Uterus (tissue), 4 donors: ENCODE measurements at places on chromosomes 3 and 15.

- DNase-seq, result no peak
Measured at GRCh38 chr15:36642311-36642710, 62.9 kb downstream of the CDIN1 start.

DNA sequence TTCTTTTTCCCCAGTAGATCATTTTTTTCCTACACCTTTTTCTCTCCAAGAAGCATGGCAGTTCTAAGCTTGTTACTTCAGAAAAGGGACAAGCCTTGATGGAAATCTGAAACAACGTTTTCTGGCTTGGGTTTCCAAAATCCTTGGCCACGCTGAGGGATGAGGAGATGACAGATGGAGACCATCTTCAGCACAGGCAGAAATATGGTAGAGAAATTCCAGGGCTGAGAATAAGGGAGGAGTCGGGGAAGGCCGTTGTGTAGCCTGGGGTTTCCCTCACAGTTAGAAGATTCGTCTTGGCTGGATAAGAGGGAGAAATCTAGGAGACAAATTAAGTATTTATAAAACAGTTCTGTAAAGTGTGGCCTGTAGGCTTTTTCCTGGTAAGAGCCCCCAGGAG lies 33.9 kb upstream of the STT3B start:
- no peak for DNase-seq

- no peak for DNase-seq
Measured at GRCh38 chr15:74897300-74897701, 7.5 kb downstream of the MPI start.

DNA sequence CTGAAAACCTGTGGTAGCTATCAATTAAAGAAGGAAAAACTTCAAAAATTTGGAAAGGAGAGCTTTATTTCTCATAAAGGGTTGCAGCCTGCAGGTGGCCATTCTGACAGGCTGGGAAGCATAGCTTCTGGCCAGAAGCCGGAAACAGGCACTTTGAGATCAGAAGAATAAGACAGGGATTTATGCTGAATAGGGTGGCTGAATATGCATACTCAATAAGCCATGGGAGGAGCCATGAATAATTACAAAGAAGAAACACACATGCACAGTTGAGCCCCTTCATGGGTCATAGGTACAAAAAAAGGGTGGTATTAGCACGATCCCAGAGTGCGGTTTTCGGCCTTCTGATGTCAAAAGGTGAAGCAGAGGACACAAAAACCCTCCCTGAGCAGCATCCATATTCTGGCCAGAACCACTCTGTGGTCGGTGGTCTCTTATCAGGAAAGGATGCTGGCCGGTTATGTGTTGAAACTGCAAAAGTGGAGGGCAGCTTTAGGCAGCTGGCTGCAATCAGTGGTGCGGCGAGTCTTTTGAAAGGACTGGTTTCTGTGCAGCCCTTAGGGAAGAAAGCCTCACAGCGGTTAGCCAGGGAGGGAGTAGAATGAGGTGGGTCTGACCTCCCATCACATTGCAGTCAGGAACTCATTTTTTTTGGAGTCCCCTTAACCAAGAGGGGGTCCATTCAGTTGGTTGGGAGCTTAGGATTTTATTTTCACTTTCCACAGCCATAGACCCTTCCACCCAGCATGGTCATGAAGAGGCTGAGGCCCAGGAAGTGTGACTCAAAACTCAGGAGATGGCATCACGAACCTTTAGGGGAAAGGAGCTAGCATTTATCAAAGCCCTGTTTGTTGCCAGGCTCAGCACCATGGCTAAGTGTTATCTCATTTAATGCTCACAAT lies 34.7 kb upstream of the CCDC174 start:
- no peak for DNase-seq

GRCh38 chr3:134666466-134666865 lies 15.6 kb upstream of the KY start:
- no peak for DNase-seq

- DNase-seq, result no peak
Measured at GRCh38 chr3:18149935-18150334, 275.2 kb downstream of the SATB1 start.

GRCh38 chr3:150789451-150789850 lies 26.5 kb upstream of the SIAH2 start:
- DNase-seq, result no peak

GRCh38 chr3:132652640-132653270 lies 6.9 kb downstream of the ACAD11 start:
- DNase-seq, result no peak

DNA sequence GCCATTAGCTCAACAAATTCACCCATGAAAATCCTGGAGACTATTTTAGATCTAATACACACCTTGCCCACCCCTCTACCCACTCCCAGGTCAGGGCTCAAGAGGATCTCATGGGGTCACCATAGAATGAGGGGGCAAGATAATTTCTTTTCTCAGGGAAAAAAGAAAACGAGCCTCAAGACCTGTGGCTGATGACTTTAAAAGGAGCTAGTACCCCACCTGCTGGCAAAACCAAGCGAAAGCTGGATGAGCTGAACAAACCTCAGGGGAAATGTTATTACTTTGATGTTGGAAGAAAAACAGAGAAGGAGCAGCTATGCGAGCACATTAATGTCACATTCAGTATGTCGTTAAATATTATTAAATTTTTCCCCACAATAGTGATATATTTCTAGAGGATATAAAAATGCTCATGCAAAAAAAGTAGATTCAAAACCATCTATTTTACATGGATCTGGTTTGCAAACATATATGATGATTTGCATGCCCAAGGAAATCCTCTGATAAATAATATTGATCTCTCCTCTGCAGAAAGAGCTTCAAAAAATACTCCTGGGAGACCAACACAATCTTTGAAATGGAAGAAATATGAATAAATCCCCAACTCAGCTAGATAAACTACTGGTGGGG lies 37.7 kb downstream of the PLD1 start:
- peak; percentile 53 for DNase-seq

- peak; percentile 59 for DNase-seq
Measured at GRCh38 chr3:38479431-38480092, 16.6 kb upstream of the EXOG start.

DNA sequence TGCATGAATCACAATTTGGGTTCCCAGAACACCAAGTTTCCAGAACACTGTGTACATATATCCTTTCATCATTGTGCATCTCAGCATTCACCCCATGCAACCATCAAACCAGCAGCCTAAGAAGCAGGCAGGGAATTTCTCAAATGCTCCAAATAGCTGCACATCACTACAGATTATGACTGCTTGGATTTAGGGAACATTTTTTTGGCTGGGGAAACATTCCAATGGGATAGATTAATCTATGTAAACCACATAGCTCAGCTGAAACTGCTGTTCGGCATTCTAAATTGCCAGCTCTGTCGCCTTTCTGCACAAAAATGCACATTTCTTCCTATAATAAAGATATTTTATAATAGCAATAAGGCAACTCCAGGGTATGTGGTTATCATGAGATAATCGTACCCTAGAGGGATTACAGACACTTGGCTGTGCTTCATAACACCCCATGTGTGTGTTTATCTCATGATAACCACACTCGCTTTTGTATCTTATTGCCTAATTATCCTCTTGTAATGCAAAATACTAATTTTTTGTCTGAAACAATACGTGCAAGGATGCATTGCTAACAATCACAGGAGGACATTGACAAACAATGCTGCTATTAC lies 483.7 kb upstream of the DPH6 start:
- DNase-seq, result no peak

DNA sequence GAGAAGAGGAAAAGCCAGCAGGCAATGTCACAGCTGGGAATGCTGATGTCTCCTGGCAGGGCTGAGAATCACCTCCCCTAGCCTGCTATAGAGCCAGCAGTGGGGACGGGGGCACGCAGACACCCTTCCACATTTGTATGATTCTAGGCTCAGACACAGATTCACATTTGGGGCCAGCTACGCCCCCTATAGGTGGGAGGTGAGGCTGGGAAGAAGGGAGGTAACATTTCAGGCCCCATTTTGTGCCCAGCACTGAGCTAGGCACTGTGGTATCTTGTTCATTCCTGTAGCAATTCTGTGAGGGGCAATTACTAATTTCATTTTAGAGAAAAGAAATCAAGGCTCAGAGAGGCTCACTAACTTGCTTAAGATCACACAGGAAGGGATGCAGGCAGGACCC lies 15.9 kb upstream of the ACAD9 start:
- no peak for DNase-seq

- no peak for DNase-seq
Measured at GRCh38 chr3:1728510-1728909, 370.2 kb upstream of the CNTN4 start.

DNA sequence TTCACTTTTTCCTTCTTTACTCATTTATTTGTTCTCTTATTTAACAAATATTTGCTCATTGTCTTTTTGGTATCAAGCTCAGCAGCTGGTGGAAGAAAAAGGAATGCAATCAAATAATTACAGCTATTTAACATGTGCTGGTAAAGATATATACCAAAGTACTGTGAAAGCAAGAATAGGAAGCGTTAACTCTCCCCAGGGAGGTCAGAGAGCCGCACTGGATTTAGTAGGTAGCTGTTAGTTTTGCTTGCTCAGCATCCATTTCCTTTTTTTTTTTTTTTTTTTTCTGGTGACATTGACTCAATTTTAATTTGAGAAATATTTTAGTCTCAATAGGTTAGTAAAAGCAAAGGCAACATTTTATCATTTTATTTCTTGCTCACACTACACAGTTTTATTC lies 308.5 kb upstream of the MDFIC2 start:
- DNase-seq, result no peak

- DNase-seq, result no peak
Measured at GRCh38 chr3:182959474-182960350, 20.6 kb downstream of the DCUN1D1 start.

DNA sequence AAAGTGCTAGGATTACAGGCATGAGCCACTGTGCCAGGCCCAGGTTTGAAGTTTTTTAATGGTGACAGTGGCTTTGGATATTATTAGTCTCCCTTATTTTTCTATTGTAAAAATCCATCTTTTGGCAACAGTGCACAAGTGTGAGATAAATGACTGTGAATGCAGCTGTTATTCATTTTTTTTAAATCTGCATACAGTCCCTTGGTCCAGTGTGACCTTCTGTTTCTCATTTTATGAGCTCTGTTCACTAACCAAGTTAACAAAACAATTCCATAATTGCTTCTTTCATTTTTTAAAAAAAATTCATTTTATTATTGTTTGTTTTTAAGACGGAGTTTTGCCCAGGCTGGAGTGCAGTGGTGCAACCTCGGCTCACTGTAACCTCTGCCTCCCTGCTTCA lies 381.8 kb downstream of the NAALADL2 start:
- no peak for DNase-seq

DNA sequence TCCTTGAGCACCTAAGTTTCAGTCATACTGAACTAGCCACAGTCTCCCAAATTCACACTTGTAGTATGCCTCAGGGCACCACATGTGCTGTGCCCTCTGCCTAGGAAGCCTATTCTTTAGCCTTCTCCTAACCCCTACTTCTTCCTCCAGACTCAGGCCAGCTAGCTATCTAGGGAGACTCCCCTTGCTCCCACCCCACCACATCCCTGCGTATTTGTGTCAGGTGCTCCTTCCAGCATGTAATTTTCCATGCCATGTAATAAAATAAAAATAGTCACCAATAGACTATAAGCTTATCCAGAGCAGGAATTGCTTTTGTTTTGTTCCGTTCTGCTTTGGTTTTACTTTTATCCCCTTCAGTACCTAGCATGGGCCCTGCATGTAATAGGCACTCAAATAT lies 14.9 kb upstream of the GJD2 start:
- no peak for DNase-seq

- DNase-seq, result no peak
Measured at GRCh38 chr3:158835631-158836030, 33.8 kb downstream of the MFSD1 start.

DNA sequence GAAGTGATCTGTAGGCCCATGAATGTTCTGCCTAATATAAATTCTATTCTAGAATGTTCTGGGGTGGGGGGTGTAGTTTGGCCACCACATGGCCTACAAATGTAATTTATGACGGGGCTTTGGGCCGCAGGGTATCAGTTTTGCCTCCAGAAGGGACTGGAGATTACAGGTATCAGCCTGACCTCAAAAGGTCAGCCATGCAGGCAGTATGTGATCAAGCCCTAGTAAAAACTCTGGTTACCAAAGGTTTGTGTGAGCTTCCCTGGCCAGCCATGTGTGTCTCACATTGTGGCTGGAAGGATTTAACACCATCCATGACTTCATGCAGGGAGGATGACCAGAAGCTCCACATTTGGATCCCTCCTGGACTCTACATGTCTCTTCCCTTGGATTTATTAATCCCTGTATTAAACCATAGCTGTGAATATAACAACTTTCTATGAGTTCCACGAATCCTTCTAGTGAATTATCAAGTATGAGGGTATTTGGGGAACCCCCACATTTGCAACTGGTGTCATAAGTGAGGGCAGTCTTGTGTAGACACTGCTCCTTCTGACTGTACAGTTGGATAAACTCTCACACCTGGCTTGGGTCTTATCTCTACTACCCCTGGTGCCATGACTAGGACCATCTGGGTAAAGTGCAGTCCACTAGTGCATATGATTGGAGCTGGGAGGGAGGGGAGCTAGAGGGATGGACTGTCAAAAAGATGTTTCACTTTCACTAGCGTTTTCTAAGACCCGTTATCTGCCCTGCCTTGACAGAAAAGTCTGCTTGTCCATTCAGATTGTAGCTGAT lies 50.0 kb upstream of the RFX7 start:
- no peak for DNase-seq

DNA sequence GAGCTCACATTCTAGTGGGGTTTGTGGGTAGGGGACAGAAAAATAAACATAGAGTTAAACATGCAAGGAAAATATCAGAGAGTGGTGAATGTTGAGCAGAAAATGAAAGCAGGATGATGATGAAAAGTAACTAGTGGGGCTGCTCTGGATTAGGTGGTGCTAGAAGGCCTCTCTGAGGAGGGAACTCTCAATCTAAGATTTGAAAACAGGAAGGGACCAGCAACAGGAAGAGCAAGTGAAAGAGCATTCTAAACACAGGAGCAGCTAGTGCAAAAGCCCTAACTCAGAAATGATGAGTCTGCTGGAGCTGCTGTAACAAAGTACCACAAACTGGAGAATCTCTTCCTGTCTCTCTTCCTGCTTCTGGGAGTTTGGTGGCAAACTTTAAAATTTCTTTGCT lies 468.6 kb upstream of the AGTR1 start:
- no peak for DNase-seq

GRCh38 chr3:150348500-150348899 lies 59.6 kb upstream of the TSC22D2 start:
- peak; percentile 39 for DNase-seq

DNA sequence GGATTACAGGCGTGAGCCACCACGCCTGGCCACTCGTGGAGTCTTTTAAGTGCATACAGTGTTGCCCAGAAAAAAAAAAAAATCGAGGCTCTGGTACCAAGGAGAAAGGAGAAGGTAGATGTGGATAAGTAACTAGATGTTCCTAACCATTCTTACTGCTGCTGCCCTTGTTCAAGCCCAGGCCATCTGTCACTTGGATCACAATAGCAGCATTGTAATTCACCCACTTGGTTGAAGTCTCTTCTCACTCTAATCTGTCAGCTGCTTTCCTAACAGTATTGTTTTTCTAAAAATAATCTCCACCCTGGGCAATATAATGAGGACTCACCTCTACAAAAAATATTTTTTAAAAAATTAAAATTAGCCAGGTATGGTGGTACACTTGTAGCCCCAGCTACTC lies 58.0 kb upstream of the CRTC3 start:
- DNase-seq, result no peak
